ELR (cell line): ENCODE measurements at places on chromosomes 13 and 19.

DNA sequence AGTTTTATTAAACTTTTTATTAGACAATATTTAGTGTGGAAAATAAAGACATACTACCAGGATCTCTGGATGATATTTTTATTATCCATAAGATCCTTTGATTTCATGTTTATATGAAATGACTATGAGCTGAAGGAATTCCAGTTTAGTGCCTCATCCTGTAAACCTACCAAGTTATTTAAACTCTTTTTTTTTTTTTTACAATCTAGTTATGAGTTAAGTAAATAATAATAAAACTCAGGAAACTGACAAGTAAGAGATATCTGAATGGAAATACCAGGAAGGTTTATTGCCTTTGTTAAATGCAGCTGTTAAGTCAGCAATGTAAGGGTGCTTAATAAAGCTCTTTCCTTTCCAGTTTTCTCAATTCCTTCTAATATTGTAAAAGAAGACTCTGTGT is 53.9 kb downstream of the RXFP2 start:
- DNase-seq, result peak; percentile 90

GRCh38 chr13:71474936-71475335 is 392.1 kb downstream of the DACH1 start:
- no peak for DNase-seq

DNA sequence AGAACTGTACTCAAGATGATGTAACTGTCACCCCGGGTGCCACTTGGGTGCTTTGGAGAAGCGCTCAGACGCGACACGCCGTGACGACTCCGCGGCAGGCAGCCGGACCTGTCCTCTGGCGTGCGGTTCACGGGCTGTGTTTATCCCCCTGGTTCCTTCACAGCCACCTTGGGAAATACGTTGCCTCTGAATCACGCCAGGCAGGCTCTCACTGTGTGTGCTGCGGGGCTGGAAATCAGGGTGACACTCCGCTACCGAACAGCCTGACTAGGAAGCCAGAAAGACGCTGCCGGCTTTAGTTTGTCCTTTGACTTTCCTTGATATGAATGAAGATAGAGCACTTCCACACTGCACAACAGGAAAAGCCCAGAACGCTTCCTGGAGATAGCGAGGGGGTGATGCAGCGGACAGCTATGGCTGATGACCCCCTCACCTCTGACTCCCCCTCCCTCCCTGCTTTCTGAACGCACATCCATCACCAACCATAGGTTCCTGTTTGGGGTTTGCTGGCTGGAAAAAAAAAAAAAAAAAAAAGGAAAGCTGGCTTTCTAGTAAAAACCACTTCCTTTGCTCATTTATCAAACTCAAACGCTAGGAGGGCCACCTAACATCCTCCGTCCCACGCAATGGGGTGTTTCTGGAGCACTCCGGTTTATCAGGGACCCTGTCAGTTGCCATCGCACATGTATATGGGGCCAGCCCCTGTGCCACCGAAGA is 3.7 kb upstream of the GP6 start:
- DNase-seq, result no peak

GRCh38 chr13:30051531-30052060 is 201.2 kb upstream of the UBL3 start:
- no peak for DNase-seq
